ENCODE measurements at places on chromosomes 13 and 19. TPM values are rescaled to one million over a fixed set of nuclear protein-coding genes. Genes with fewer than 3 reads are reported as not detected.

Gene SGCG
- not detected for total RNA-seq

Gene LILRA1
- total RNA-seq: not detected

- peak; percentile 35 for DNase-seq
These were observed 18.5 kb upstream of the FAM216B start for GRCh38 chr13:42762917-42763316.

GRCh38 chr19:45297674-45298073 is 25.0 kb downstream of the CKM start:
- no peak for DNase-seq

GRCh38 chr19:58519087-58519354 is 589 bp downstream of the ZBTB45 start:
- peak; percentile 88 for DNase-seq

Gene MEX3D
- total RNA-seq: 121 TPM
